ENCODE measurements at places on chromosomes 16 and 17.
A peak's percentile ranks its signal among the peaks of the same experiment; 100 is the strongest.

GRCh38 chr17:28570716-28571360 lies 486 bp downstream of the PIGS start:
- peak; percentile 50 for DNase-seq

DNA sequence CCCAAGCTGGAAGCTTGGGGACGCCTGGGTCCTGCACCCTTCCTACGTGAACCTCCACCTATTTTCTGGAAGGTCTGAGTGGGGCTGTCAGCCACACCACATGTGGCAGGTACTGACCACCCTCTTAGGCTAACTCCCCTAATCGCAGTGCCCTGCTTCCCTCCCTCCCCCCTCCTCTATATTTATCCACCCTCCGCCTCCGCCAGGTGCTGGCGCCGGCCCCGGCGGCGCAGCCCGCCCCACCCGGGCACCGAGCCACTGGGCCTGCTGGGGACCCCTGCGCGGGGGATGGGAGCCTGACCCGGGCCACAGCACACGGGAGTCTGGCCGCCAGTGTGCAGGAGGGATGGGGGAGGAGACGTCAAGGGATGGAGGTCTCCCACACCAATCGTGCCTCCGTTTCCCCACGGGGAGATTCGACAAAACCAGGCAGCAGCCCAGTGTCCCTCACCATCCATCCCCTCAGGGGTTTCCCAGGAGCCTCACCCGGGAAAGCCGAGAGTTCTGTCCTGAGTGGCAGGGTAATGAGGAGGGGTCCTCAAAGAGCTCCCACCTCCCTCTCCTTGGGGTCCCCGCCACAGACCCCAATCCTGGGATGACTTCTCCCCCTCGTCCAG lies 1.3 kb downstream of the PLEKHH3 start:
- DNase-seq = no peak

- no peak for DNase-seq
Measured at GRCh38 chr17:67132366-67132765, 88.0 kb downstream of the CACNG1 start.

- DNase-seq = no peak
Measured at GRCh38 chr16:24544640-24545039, 5.3 kb downstream of the RBBP6 start.

- DNase-seq = peak; percentile 33
Measured at GRCh38 chr17:58710948-58711552, 18.6 kb downstream of the RAD51C start.

DNA sequence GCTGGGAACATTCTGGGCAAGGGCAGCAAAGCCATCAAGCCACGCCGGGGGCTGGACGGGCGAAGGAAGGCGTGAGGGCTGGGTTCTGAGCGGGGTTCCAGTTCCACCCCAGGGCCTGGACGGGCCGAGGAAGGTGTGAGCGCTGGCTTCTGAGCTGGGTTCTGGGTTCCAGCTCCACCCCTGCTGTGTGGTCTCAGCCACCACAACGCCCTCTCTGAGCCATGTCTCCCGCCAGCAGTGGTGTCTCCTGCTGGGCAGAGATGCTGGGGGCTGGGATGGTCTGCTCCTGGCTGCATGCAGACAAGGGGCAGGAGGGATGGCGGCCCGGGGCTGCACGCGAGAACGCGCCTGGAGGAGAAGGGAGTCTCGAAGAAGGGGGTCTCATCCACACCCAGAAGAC lies 3.9 kb upstream of the CPNE7 start:
- DNase-seq = no peak

DNA sequence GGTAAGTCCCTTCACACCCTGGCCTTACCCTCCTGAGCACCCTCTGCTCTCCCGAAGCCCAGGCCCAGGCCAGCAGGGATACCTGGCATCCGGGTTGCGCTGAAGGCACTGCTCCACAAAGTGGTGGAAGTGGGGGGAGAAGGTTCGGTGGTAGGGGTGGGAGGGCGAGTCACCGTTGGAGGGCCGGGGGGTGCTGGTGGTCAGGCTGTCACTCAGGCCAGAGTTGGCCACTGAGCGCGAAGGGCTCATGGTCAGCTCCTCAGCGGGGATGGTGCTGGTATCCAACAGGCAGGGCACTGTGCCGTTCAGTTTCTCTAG lies 4.3 kb upstream of the LIMD2 start:
- DNase-seq = no peak
